ENCODE measurements at places on chromosomes 12 and 14. TPM values are rescaled to one million over a fixed set of nuclear protein-coding genes. Genes with fewer than 3 reads are reported as not detected.

DNA sequence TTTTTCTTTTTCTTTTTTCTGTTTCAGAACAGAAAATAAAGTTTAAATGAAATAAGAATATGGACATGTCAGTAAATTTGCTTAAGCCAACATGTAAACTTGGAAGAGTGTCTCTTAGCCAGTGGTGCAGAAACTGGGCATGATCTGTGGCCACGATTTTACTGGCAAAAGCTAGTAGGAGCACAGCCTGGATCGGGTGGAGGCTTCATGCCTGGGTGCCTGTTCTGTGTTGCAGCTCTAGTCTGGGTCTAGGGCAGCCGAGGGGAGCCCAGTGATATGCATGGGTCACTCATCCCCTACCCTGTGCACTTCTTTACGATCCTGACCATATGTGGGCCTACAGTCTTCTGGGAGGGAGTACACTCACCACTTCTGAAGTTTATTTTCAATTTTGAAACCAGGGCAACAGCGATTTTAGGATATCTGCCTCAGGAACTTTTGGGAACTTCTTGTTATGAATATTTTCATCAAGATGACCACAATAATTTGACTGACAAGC is 45.6 kb upstream of the SMCO2 start:
- no peak overlapping the region for H3K4me3 ChIP-seq
- H3K36me3 ChIP-seq = no peaks in the 10 kb centered on the region
- H3K27me3 ChIP-seq = peaks cover 3% of the 10 kb centered on the region
- H3K27ac ChIP-seq = no peak overlapping the region
- no peak for DNase-seq

GRCh38 chr14:86646696-86647690 is 1117.0 kb downstream of the FLRT2 start:
- H3K4me3 ChIP-seq = no peak overlapping the region
- H3K4me1 ChIP-seq = no peaks in the 10 kb centered on the region
- H3K36me3 ChIP-seq = no peaks in the 10 kb centered on the region
- no peaks in the 10 kb centered on the region for H3K27me3 ChIP-seq
- no peak overlapping the region for H3K27ac ChIP-seq
- no peak for DNase-seq

GRCh38 chr12:54017027-54017788 is 8.4 kb downstream of the HOXC8 start:
- H3K27me3 ChIP-seq = no peaks in the 10 kb centered on the region
- DNase-seq = no peak
- H3K27ac ChIP-seq = peak overlapping the region; percentile 95
- peak overlapping the region; percentile 56 for H3K4me3 ChIP-seq

DNA sequence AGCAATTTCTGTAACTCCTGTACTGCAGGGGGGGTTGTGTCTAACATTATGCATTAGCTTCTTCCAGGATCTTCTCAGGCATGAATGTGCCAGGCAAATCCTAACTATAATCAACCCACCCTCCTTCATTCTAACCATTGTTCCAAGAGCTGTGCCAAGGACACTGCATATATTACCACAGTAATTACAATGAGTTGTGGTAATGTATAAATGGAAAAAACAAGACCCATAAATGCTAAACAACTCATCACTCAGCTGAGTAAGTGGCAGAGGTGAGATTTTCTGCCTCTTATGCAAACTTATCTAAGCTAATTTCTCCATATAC is 80.6 kb downstream of the PRKD1 start:
- H3K4me3 ChIP-seq = no peak overlapping the region
- no peak overlapping the region for H3K27ac ChIP-seq
- H3K27me3 ChIP-seq = no peaks in the 10 kb centered on the region
- no peaks in the 10 kb centered on the region for H3K4me1 ChIP-seq

DNA sequence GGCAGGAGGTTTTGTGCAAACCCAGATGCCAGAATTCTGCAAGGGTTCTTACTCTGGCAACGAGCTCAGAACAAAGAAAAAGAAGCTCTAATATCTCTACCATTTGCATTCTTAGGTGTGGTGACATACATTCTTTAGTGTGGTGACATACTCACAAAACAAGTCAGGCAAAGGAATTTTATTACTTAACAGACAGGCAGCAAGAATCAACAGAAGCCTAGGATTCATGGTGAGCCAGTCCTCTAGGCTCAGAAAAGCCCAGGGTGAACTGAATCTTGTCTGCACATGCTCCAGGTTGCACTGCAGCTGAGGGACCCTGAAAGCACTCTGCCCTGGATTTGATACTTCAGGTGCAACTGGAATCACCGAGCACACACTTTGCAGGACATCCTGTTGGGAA is 122.4 kb upstream of the PTPRQ start:
- no peak for DNase-seq
- H3K27ac ChIP-seq = no peak overlapping the region
- H3K36me3 ChIP-seq = no peaks in the 10 kb centered on the region
- no peak overlapping the region for H3K4me3 ChIP-seq
- no peaks in the 10 kb centered on the region for H3K4me1 ChIP-seq

DNA sequence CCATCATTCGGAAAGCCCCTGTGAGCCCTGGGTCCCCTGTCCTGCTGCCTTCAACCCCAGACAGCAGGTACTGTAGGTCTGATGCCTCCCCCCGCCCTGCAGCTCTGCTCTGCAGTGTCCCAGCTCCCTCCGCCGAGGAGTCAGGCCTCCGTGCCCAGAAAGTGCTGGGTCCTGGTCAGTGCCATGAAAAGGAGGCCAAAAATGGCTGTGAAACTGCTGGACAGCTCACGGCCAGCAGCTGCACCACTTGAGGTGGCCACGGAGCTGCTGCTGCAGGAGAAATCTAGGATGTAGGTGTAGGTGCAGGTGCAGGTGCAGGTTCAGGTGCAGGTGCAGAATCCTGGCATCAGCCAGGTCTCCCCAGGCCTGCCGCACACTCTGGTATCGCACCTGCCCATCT is 196.1 kb downstream of the SLC15A4 start:
- no peaks in the 10 kb centered on the region for H3K36me3 ChIP-seq
- no peak for DNase-seq
- no peaks in the 10 kb centered on the region for H3K4me1 ChIP-seq

- no peak overlapping the region for H3K4me3 ChIP-seq
- peaks cover 2% of the 10 kb centered on the region for H3K4me1 ChIP-seq
- no peaks in the 10 kb centered on the region for H3K27me3 ChIP-seq
- no peaks in the 10 kb centered on the region for H3K36me3 ChIP-seq
- peak overlapping the region; percentile 29 for H3K27ac ChIP-seq
Observed at GRCh38 chr12:122860854-122861586, 25.8 kb downstream of the HIP1R start.

DNA sequence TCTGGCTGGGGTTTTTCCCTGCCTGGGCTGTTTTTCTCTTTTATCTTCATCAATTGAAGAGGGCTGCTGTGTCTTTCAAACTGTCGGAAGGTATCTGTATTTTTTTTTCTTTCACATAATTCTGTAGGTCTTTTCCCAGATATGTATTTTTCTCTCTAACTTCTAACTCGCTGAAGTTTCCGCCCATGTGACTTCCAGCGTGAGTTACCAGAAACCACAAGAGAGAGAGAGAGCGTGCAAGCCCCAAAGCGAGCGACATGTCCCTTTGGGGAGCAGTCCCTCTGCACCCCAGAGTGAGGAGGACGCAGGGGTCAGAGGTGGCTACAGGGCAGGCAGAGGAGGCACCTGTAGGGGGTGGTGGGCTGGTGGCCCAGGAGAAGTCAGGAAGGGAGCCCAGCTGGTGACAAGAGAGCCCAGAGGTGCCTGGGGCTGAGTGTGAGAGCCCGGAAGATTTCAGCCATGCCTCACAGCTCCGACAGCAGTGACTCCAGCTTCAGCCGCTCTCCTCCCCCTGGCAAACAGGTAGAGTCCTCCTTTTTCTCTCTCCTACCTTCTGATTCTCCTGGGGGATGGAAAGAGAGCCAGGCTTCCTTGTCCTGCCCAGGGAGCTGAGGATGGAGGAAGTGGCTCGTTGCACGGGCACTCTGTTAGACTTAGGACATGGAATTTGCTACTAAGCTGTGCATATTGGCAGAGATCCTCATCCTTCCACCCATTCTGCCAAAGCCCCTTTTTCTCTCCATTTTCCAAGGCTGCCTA is at the start of gene BATF:
Gene BATF (plus strand): TSS at position 246 of the 759 bp plus-strand sequence. CDS start 214 bp downstream, at position 460.
- H3K27ac ChIP-seq = no peak within 1 kb of the TSS
- H3K36me3 ChIP-seq = no peaks in the 10 kb centered on the region
- H3K27me3 ChIP-seq = no peaks in the 10 kb centered on the region
- no peaks in the 10 kb centered on the region for H3K4me1 ChIP-seq
- DNase-seq = no peak

DNA sequence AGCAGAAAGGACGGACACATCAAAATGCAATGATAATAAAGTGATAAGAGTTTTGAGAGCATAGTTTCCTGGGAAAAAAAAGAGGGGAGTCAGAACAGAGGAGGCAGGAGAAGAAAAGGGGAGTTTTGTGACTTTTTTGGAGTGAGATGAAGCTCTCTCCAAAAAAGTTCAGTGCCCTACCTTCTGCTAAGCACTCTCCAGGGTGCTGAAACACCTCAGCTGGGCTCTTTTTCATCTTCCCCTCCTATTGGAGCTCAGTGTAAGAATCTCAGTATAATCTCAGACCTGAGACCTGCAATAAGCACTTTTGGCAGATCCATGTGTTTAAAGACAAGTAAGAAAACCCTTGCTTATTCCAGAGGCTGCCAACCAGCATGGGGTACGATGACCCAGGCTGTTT is 58.9 kb upstream of the SRRM4 start:
- H3K27ac ChIP-seq = no peak overlapping the region
- no peaks in the 10 kb centered on the region for H3K27me3 ChIP-seq
- no peak for DNase-seq
- H3K4me3 ChIP-seq = no peak overlapping the region
- H3K36me3 ChIP-seq = no peaks in the 10 kb centered on the region
- no peaks in the 10 kb centered on the region for H3K4me1 ChIP-seq

DNA sequence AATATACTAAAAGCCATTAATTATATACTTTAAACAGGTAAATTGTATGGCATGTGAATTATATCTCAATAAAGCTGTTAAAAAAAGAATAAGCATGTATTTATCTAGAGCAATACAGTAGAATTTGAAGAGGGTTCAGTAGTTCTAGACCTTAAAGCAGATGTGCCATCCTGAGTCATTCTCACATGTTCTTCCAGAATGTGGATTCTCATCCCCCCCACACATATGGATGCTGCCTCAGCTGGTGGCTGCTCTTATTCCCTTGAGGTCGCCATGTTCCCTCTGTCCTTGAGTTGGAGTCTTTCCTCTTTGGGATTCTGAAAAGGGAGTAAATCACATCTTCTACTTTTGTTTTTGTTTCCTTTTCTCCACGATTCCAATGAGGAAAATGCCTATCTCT is 321.3 kb downstream of the AEBP2 start:
- H3K4me1 ChIP-seq = no peaks in the 10 kb centered on the region
- H3K27ac ChIP-seq = no peak overlapping the region
- H3K36me3 ChIP-seq = no peaks in the 10 kb centered on the region
- H3K27me3 ChIP-seq = no peaks in the 10 kb centered on the region

DNA sequence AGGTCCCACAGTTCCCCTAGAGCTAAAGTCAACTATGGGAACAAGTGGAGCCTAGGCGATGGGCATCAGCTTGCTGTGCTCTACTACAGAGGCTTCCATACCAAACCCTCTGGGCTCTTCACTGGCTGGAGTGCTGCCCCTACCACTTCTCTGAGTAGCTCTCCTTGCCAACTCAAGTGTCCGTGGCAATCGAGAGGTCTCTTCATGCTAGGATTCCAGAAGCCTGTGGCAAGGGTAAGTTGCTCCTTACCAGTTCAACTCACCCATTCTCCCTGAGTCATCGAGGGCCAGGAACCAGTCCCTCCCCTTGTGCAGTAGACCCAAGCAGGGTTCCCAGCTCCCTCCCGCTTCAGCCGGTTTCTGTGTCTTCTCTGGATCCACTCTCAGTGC is 76.1 kb downstream of the GALC start:
- no peaks in the 10 kb centered on the region for H3K36me3 ChIP-seq
- H3K27me3 ChIP-seq = no peaks in the 10 kb centered on the region
- no peak overlapping the region for H3K27ac ChIP-seq

DNA sequence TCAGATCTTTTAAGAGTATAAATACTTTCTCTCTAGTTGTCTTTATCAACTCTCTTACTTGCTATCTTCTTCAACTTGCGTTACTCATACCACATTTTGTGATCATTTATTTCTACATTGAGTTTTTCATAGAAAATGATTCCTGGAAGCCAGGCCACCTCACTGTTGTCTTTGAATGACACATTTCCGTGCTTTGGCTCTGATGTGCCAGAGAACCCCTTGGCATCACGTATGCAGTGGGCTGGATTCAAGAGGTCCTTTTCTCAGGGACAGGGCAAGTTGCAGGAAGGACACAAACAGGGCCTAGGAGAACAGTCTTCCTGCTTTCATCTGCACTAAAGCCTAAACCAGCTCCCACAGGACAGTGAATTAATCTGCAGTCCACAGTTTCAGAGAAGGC is 70.3 kb upstream of the PYGL start:
- H3K36me3 ChIP-seq = no peaks in the 10 kb centered on the region
- no peak overlapping the region for H3K27ac ChIP-seq
- no peak overlapping the region for H3K4me3 ChIP-seq

DNA sequence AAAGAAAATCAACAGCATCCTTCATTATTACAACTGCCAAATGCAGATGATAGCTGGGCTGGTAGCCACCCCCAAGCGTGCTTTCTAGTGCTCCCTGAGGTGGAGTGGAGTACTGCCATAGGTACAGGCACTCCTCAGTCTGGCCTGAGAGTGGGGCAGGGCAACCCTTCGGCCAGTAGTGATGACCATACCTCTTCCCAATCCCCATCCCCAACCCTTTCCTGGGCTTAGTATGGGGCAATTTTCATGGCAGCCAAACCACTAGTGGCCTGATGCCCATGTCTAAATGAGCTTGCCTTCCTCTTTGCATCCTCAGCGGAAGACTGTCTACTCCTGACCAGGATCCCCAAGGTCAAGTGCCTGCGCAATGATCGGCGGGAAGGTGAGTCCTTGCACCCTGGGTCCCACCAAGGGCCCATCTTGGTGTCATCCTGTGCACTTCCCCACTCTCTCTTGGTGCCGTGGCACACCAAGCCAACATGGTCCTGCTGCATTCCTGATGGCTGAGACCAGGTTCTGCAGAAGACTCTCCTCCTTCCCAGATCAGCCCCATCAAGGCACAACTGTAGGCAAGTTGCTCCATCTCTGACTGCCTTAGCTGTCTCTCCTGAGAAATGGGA is 65.8 kb downstream of the GALNT16 start:
- H3K27me3 ChIP-seq = no peaks in the 10 kb centered on the region
- no peaks in the 10 kb centered on the region for H3K36me3 ChIP-seq
- no peak overlapping the region for H3K4me3 ChIP-seq
- no peak for DNase-seq
- no peak overlapping the region for H3K27ac ChIP-seq

- no peak overlapping the region for H3K4me3 ChIP-seq
- DNase-seq = no peak
- no peak overlapping the region for H3K27ac ChIP-seq
- H3K4me1 ChIP-seq = no peaks in the 10 kb centered on the region
Observed at GRCh38 chr14:23415821-23416778, 8.0 kb upstream of the MYH6 start.

- H3K27ac ChIP-seq = peak overlapping the region; percentile 15
- peaks cover 6% of the 10 kb centered on the region for H3K4me1 ChIP-seq
- no peaks in the 10 kb centered on the region for H3K36me3 ChIP-seq
- peak overlapping the region; percentile 52 for H3K4me3 ChIP-seq
- no peak for DNase-seq
- H3K27me3 ChIP-seq = no peaks in the 10 kb centered on the region
Observed at GRCh38 chr12:5429741-5430557, 2.0 kb upstream of the NTF3 start.

- no peak overlapping the region for H3K27ac ChIP-seq
- no peak for DNase-seq
- H3K27me3 ChIP-seq = no peaks in the 10 kb centered on the region
- peaks cover 11% of the 10 kb centered on the region for H3K4me1 ChIP-seq
- no peak overlapping the region for H3K4me3 ChIP-seq
Observed at GRCh38 chr12:64737539-64737938, 21.7 kb downstream of the GNS start.

C1S gene
- total RNA-seq = 1,257 TPM

FOXG1 gene
- total RNA-seq = 1.8 TPM

HEBP1 gene
- total RNA-seq = 85.4 TPM

SMCO2 gene
- not detected for total RNA-seq

ANG gene
- 37.9 TPM for total RNA-seq

LRP1-AS gene
- total RNA-seq = not detected

LIN7A gene
- 8.2 TPM for total RNA-seq

Data from ovary (tissue), 10 donors.